GM13976 (cell line): ENCODE measurements at places on chromosomes 1 and 21.
A peak's percentile ranks its signal among the peaks of the same experiment; 100 is the strongest.

- no peak for DNase-seq
Measured at GRCh38 chr1:52157582-52157981, 15.7 kb downstream of the ZFYVE9 start.

DNA sequence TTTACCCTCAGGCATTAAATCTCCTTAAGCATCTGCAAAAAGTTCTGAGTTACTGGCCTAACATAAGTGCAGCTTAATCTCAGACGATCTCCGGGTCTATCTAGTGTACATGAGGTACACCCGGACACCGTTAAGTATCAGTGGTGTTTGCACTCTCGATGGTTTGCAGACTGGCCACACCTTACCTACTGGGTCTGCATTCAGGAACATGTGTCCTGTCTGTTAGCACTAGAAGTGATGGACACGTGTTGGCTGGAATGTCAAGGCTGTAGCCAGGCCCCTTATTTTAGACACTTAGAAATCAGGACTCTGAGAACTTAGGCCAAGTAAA, 783 bp upstream of the AGL start:
- no peak for DNase-seq

- no peak for DNase-seq
Measured at GRCh38 chr1:242140836-242141235, 141.9 kb upstream of the MAP1LC3C start.

- no peak for DNase-seq
Measured at GRCh38 chr1:58780411-58780810, 3.4 kb downstream of the JUN start.

DNA sequence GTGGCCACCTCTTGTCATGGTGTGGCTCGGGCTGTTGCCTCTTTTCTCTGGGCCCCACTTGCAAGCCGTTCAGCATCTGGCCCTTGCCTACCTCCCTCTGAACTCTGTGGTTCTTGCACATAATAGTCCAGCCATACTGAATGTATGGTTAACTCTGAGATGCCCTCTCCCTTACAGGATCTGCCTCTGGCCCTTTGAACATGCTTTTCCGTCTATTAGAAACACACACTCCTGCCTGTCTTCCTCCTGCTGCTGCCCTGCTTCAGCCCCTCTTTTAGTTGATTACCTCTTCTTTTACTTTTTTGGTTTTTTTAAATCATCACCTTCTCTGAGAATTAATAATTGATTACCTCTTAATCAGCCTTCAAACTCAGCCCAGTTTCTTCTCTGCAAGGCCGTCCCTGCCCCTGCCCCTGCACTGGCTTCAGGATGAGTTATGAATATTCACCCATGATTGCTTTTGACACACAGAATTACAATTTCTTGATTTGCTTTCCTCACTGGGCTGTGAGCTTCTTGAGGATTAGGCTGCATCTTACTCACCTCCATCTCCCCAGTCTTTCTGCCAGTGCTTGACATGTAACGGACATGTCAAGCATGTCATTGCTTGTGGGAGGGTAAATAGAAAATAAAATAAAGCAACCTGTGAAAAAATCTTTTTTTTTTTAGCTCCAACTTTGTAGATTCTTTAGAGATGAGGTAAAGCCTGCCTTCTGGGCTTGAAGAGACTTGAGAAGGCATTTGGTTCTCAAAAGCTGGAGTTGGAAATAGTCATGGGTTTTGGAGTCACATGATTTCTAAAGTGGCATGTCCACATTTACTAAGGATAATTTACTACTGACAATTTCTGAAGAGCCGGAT, 158.3 kb downstream of the PLXNA2 start:
- no peak for DNase-seq

DNA sequence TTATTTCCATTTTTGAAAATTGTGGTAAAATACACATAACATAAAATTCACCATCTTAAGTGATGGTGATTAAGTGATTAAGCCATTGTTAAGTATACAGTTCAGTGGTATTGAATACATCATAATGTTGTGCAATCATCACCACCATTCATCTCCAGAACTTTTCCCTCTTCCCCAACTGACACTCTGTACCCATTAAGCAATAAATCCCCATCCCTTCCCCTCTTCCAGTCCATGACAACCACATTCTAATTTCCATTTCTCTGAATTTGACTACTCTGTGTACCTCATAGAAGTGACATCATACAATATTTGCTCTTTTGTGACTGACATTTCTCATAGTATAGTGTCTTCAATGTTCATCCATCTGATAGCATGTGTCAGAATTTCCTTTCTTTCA, 124.8 kb downstream of the DISC1 start:
- no peak for DNase-seq

- no peak for DNase-seq
Measured at GRCh38 chr1:167457936-167458584, 60.3 kb downstream of the CD247 start.

DNA sequence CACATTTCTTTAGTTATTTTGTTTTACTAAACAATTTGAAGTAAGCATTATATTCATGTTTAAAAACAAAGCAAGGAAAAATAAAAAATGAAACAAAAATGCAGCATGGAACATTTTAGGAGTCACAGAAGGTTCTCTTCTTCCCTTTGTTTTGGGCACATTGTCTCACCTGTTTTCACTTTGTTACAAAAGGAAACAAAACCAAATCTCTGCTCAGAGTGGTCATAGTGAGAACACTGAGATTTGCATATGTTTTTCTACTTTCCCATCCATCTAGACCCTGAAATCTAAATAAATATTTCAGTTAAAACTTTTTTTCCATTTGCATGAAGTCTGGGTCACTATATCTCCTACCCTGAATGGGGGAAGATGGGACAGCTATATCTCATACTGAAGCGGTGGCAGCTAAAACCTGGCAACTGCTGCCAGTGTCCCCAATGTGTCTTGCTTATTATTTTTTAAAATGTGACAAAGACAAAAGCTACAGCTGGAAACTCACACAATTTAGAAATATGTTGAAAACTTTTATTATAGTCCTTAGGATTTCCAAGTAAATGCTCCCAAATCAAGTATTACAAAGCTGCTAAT, 3.5 kb downstream of the EXOC8 start:
- peak; percentile 39 for DNase-seq

- DNase-seq: no peak
Measured at GRCh38 chr1:172398970-172399755, 21.3 kb upstream of the C1orf105 start.

DNA sequence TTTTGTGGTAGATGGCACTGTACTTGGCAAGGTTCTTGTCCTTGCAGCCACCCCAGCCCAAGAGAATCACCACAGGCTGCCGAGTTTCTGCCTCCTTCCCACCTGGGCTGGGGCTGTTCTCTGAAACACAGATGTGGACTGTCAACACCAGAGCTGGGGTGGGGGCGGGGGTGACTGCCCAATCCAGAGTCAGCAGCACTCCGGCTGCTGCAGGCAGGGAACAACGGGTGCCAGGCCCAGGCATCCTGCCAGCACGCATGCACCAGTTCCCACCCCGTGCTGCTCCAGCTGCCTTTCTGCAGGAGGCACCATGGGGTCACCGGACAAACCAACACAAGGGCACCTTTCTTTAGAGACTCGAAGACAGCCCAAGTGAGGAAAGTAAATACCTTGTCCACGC, 14.1 kb downstream of the TMEM53 start:
- DNase-seq: no peak

GRCh38 chr1:8632102-8632501, 185.3 kb downstream of the RERE start:
- DNase-seq: no peak
